ENCODE measurements at places on chromosomes 1 and 21. TPM values are rescaled to one million over a fixed set of nuclear protein-coding genes. Genes with fewer than 3 reads are reported as not detected.

Gene IQGAP3
- total RNA-seq: 63.4 TPM

Gene SPAG17
- total RNA-seq: not detected

Gene NMNAT2
- total RNA-seq: 22.5 TPM

Gene USH2A
- total RNA-seq: not detected

Gene TRPM2
- not detected for total RNA-seq

Gene LHX4
- 0.28 TPM for total RNA-seq

Gene PCP4
- total RNA-seq: not detected

Gene NAXE
- 83.9 TPM for total RNA-seq

DNA sequence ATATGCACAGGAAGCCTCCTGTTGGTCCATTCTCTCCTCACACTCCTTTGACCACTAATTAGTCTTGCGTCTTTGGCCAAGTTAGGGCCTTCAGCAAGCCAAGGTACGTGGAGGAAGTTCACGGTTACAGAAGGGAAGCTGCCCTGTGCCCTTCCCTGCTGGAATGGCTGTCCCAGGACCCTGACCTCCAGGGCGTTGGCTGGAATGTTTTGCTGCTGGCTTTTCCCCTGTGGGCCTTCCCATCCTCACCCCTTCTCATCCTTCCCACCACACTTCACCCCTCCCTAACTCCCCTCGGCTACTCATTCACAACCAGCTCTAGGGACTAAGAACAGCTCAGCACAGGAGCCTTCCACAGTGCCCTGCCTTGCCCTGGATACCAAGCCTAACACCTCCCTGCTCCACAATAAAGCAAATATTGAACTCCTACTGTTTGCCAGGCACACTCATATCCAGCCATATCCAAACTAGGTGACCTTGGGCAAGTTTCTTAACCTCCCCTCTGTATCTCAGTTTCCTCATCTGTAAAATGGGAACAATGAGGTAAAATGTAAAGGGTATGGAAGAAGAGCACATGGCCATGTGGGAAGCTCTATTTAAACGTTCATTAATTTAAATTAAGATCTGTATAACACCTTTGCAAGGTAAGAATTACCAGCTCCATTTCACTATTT, 8.8 kb upstream of the CDCP2 start:
- H3K4me1 ChIP-seq: peaks cover 6% of the 10 kb centered on the region
- no peak for DNase-seq
- no peaks in the 10 kb centered on the region for H3K36me3 ChIP-seq
- no peak overlapping the region for H3K27ac ChIP-seq

GRCh38 chr1:163673759-163674151, 352.0 kb downstream of the NUF2 start:
- no peaks in the 10 kb centered on the region for H3K36me3 ChIP-seq
- H3K4me3 ChIP-seq: no peak overlapping the region
- H3K4me1 ChIP-seq: no peaks in the 10 kb centered on the region

DNA sequence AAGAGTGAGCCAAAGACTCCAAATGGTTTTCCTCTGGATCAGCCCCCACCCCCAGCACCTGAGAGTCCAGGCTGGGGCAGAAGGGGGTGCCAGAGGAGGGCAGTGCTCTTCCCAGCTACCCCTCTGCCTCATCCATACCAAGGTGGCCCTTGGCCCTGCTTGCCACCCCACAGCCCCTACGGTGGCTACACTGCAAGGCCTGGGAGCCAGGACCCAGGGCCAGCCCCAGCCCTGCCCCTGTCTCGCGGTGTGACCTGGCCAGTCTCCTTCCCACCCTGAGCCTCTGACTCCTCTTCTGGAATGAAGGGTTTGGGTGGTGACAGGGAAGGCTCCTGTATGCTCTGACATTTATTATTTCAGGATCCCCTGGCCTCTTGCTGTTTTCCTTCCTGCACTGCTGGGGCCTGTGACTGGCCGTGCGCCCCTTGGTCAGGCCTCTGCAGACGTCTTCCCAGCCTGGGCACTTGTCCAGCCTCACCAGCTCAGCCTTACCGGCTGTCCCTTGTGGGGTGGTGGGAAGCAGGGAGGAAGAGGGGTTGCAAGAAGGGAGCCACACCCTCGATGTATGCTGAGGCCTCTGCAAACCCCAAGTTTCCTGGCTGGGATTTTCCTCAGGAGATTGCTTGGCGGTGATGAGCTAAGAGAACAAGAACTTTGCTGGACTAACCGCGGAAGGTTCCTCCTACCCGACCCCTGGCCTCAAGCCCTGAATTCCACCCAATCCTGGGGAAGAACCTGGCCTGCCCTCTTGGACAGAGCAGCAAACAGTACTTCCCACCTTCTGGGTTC, 13.5 kb downstream of the ASAP3 start:
- H3K27ac ChIP-seq: no peak overlapping the region
- peaks cover 21% of the 10 kb centered on the region for H3K4me1 ChIP-seq
- no peak overlapping the region for H3K4me3 ChIP-seq
- no peaks in the 10 kb centered on the region for H3K36me3 ChIP-seq

GRCh38 chr1:240739754-240740153, 127.8 kb upstream of the GREM2 start:
- no peaks in the 10 kb centered on the region for H3K36me3 ChIP-seq
- H3K4me1 ChIP-seq: no peaks in the 10 kb centered on the region
- H3K27ac ChIP-seq: no peak overlapping the region
- H3K27me3 ChIP-seq: peaks cover 24% of the 10 kb centered on the region
- no peak for DNase-seq

GRCh38 chr1:205211839-205212536, 486 bp upstream of the DSTYK start:
- no peak for DNase-seq
- no peaks in the 10 kb centered on the region for H3K27me3 ChIP-seq
- H3K27ac ChIP-seq: no peak overlapping the region

DNA sequence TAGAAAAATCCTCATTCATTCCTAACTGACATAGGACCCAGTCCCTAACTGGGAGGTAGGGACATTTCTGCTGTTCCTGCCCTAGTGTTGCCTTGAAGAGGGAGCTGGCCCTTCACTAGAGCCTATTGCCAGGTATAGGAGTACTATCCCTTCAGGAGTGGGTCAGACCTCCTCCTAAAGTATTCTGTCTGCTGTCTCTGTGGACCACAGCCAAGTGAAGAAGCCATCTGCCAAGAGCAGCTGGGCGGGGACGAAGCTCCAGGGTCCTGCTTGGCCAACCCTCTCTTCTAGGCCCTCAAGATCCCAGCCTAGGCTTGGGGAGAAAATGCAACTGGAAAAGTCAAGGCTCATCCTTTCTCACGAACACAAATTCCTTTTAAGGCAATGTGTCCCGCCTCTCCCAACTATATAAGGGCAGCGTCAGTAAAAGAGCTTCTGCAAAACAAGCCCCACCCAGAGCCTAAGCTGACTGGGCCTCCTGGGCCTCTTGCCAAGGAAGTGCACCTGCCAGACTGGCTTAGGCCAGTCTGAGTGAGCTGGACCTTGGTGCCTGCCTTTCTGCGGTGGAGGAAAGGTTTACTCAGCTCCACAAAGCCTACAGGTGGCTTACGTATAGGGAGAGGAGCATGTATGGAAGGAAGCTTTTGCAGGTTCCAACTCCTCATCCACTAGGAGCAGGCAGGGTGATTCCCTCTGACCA, 638 bp upstream of the TUFT1 start:
- H3K36me3 ChIP-seq: peaks cover 14% of the 10 kb centered on the region
- H3K4me3 ChIP-seq: peak overlapping the region; percentile 92

GRCh38 chr1:156435545-156436140, 64.9 kb downstream of the MEF2D start:
- H3K27me3 ChIP-seq: peaks cover 73% of the 10 kb centered on the region
- no peak for DNase-seq
- no peaks in the 10 kb centered on the region for H3K36me3 ChIP-seq
- no peak overlapping the region for H3K27ac ChIP-seq

DNA sequence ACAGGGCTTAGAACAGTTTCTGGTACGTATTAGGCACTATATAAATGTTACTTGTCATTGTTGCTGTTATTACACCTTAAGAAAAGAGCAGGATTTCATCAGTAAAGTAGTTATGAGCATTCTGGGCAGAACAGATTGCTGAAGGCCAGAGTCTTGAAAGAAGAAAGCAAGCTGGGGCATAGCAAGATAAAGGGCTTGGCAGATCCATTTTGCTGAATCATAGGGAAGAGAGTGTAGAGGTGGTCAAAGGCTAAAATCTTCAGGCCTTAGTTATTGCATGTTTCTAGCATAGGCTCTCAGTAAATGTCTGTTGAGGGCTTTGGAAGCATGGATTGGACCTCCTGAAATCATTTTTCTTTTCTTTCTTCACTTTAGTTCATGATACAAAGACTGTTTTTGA, 67.5 kb downstream of the PLA2G4A start:
- H3K27ac ChIP-seq: no peak overlapping the region
- H3K27me3 ChIP-seq: no peaks in the 10 kb centered on the region
- DNase-seq: no peak
- no peaks in the 10 kb centered on the region for H3K4me1 ChIP-seq
- H3K4me3 ChIP-seq: no peak overlapping the region

DNA sequence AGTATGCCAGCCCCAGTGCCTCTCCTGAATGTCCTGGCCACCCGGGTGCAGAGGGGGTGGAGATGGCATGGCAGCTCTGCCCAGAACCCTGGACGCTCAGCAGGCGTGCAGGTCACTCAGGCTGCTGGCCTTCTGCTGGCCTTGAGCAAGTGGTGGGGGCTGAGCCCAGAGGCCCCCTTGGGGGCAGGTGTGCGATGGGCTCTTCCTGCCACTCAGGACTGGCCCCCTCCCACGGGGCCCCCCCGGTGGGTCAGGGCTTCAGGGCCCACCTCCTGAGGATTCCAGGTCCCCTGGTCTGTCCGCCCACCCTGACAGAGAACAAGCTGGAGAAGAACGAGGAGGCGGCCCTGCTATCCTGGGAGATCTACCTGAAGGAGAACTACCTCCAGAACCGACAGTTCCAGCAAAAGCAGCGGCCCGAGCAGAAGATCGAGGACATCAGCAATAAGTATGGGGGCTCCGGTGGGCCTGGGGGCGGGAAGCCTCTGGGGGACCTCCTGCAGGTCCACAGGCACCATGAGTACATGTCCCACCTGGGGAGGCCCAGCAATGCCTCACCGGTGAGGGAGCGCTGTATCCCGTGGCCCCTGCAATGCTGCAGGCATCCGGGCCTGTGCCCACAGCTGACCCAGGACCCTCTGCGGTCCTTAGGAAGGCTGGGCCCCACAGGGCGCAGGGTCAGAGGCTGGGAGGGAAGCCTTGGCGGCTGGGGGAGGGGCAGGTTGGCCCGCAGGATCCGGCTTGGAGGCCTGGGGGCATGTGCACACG, 37.0 kb upstream of the LRRC3 start:
- H3K36me3 ChIP-seq: no peaks in the 10 kb centered on the region
- no peak for DNase-seq
- H3K4me1 ChIP-seq: no peaks in the 10 kb centered on the region
- H3K27ac ChIP-seq: no peak overlapping the region

DNA sequence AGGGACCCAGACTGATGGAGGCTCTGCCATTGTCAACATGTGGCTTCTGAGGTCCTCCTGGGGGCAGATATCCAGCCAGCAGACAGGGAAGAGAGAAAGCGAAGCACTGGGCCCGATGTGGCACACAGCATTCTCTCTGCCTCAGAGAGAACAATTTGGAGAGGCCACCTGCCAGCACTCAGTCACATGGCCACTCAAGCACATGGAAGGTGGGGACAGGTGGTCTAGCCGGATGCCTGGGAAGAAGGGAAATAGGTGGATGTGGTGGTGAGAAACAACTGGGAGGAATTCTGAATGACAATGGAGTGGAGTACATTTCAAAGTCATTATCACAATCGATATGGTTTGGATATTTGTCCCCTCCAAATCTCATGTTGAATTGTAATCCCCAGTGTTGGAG, 109.0 kb downstream of the UBE2U start:
- no peak for DNase-seq
- H3K27me3 ChIP-seq: no peaks in the 10 kb centered on the region
- H3K27ac ChIP-seq: no peak overlapping the region
- H3K36me3 ChIP-seq: no peaks in the 10 kb centered on the region

DNA sequence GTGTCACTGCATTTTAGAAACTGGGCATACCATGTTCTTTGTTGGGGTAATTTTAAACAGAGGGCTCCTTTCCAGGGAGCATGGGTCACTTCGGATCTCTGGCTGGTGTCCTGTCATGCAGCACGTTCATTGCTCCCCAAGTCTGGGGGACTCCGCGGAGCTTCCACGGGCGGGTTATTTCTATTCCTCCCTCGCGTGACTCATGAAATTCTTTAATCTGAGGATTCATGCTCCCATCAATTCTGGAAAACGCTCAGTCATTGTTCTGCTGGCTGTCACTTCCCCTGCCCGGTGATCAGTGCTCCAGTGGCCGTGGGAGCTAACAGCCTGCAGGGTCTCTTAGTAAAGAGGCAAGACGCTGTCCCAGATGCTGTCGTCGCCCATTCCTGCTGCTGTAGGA, 28.1 kb downstream of the CFAP74 start:
- no peak overlapping the region for H3K27ac ChIP-seq
- H3K4me1 ChIP-seq: no peaks in the 10 kb centered on the region
- DNase-seq: no peak
- no peak overlapping the region for H3K4me3 ChIP-seq
- H3K36me3 ChIP-seq: no peaks in the 10 kb centered on the region

DNA sequence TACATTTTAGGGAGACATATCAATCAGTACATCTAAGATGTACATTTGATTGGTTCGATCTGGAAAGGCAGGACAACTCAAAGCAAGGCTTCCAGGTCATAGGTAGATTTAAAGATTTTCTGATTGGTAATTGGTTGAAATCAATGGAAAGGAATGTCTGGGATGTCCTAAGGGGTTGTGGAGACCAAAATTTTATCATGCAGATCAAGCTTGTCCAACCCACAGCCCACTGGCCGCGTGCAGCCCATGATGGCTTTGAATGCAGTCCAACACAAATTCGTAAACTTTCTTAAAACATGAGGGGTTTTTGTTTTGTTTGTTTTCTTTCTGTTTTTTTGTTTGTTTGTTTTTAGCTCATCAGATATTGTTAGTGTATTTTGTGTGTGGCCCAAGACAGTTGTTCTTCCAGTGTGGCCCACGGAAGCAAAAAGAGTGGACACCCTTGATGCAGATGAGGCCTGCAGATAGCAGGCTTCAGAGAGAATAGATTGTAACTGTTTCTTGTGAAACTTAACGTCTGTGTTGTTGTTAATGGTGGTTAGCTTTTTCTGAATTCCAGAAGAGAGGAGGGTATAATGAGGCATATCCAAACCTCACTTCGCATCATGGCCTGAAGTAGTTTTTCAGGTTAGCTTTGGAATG, 3.1 kb downstream of the IFNAR1 start:
- H3K27me3 ChIP-seq: no peaks in the 10 kb centered on the region
- H3K4me1 ChIP-seq: peaks cover 10% of the 10 kb centered on the region
- no peak overlapping the region for H3K4me3 ChIP-seq
- no peak overlapping the region for H3K27ac ChIP-seq
- no peak for DNase-seq

DNA sequence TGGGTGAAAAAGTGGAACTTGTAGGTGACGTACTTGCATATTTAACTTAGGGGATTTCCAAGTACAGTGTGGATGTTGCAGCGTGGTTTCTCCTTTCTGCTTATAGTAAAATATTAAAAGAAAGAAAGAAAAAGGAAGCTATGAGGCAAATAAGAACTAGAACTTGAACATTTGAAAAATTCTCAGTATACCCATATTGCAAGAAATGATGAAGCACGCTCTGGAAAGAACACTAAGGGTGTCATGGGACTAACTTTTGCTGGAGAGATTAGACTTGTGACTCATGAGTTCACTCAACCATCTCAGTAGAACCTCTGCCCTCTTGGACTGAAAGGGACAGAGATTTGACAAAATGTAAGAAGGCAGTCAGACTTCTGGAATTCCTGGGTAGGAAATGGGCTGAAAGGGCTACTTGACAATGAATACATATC, 704.5 kb upstream of the ADGRL4 start:
- H3K27ac ChIP-seq: no peak overlapping the region
- H3K4me3 ChIP-seq: no peak overlapping the region
- no peak for DNase-seq
- H3K27me3 ChIP-seq: no peaks in the 10 kb centered on the region
- no peaks in the 10 kb centered on the region for H3K4me1 ChIP-seq
- no peaks in the 10 kb centered on the region for H3K36me3 ChIP-seq
